Lung microvascular endothelial cell (primary cell): ENCODE measurements at places on chromosomes 6 and 20.

- DNase-seq, result no peak
Observed at GRCh38 chr20:36974660-36975059, 23.2 kb upstream of the SAMHD1 start.

DNA sequence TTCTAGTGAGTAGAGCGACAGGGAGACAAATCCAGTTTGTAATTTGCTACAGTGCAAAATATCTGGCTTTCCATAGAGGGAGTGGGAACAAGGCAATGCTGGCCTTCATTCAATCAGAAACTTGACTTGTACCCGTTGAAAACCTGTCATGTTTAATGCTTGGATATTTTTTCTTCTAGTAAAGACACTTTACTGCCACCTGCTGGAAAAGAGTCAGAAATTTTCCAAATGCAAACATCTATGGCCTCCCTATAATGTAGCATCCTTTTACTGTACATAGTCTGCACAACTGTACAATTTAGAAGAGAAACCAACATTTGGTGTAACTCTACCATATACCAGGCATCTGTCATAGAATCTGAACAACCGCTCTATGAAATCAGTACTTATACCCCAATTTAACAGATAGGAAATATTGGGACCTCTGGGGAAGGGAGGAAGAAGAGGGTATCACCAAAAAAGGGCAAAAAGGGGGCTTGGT, 16.7 kb upstream of the TBC1D20 start:
- peak; percentile 81 for DNase-seq

DNA sequence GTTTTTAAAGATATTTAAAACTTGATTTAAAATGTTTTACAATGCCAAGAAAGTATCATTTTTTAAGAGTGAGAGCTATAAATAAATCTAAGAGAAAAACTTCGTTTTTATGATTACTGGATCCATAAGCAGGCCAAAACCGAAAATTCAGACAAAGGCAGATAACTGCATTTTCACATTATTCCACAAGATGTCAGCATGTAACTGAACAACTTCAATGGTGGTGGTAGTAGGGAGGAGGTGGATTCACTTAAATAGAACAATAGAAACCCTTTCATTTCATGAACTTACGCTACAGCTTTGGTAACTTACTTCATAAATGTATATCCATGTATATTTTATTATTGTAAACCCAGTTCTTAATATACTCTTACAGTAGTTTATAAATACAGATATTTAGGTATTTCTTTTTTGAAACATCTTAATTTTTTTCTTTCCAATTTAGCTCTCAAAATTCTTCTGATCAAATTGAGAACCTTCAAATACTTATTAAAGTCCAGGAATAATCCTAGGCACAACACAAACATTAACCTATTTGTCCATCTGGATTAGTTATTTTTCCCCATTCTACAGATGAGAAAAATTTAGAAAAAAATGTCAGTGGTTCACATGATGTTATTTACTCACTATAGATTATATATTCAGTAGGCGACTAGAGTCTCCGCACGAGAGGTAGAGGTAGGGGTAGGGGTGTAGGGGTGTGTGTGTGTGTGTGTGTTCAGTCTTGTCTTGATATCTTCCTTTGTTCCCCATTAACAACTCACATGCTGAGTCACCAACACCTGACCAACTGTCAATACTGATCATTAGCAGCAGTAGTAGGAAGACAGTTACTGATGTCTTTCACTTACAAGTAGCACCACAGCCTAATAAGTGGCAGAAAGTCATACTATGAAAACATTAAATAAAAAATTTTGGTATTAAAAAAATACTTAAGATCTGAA, 111.5 kb downstream of the ARHGAP18 start:
- DNase-seq, result peak; percentile 91

DNA sequence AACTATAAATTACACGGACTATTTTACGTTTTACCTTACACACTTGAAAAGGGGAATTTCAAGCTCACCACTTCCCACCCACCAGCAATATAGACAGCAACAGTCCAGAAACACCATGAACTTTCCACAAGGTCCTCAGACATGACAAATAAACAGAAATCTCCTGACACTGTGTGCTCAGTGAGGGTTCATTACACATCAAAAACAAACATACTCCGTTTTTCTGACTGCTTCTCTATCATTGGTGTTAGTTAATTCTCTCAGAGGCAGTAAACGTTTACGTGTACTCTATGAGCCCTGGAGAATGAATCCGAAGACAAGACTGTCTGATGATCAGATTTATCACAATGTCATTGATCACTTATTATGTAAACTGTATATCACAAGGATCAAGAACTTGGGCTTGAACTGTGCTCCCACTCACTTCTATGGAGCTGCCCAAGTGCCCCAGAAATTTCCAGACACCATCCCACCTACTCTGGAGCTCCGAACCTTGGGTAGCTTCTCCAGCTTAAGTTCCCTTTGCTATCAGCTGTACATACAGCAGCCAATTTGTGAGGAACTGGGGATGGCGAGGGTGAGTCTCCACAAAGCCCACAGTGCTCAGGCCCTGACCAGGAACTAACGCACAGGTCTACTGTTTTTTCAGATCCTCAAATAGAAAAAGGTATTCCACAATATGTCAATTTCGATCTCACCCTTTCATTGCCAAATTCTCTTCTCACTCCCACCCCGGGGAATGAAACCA, 86.0 kb downstream of the ALDH8A1 start:
- DNase-seq, result no peak

GRCh38 chr6:751765-752164, 58.8 kb upstream of the EXOC2 start:
- DNase-seq, result no peak

GRCh38 chr6:36130667-36131510, 576 bp downstream of the MAPK13 start:
- peak; percentile 31 for DNase-seq

DNA sequence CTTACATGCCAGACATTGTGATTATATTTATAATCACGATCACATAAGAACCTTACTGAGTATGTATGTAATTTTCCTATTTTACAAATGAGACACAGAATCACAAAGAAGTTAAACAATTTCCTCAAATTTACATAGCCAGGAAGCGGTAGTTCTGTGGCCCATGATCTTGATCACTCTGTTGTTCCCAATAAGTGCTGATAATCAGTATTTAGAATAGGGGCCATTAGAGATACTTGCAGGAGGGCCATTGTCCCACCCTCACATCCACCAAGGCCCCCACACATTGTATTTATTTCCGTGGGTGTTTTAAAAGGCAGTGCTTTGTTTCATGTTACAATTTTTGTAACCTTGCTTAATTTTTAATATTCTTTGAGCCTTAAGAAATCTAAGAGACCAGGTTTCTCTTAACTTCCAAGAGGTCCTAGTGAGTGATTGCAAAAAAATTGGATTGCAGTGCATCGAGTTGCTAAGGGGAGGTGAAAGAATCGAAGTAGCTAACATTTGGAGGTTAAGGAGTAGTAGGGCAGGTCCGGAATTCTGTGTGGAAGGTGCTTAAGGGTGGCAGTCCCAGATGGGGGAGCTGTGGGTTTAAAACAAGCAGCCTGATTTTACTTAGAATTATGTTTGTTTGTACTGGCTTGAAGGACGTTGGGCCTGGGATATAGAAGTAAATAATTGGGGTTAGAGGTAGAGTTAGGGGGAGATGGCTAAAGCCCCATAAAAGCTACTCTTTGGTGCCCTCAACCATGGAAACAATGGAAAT, 339.4 kb downstream of the CDKAL1 start:
- peak; percentile 22 for DNase-seq
